Activated naive CD8-positive, alpha-beta T cell treated with anti-CD3 and anti-CD28 coated beads, Interleukin-2, amount 10 ng/mL, durations not matched to agents 7 days and 5 days (primary cell): ENCODE measurements at places on chromosomes 16 and 17. TPM values are rescaled to one million over a fixed set of nuclear protein-coding genes. Genes with fewer than 3 reads are reported as not detected.
A peak's percentile ranks its signal among the peaks of the same experiment; 100 is the strongest.

- no peak for DNase-seq
- H3K4me3 ChIP-seq: no peak overlapping the region
- no peaks in the 10 kb centered on the region for H3K27me3 ChIP-seq
These were observed 336.2 kb upstream of the PMFBP1 start for GRCh38 chr16:72508191-72508590.

Gene CRK
- 19.5 TPM for total RNA-seq

Gene CACNA1H
- total RNA-seq: 2.9 TPM

- DNase-seq: peak; percentile 62
- H3K27ac ChIP-seq: no peak overlapping the region
- H3K4me1 ChIP-seq: peaks cover 3% of the 10 kb centered on the region
- H3K4me3 ChIP-seq: no peak overlapping the region
- H3K27me3 ChIP-seq: peaks cover 18% of the 10 kb centered on the region
These were observed 16.6 kb downstream of the COPRS start for GRCh38 chr17:31842195-31843069.

Gene PITPNM3
- 0.64 TPM for total RNA-seq

Gene C16orf54
- 84.2 TPM for total RNA-seq

Gene TBC1D3K
- not detected for total RNA-seq

Gene SDR42E2
- total RNA-seq: 0.23 TPM

DNA sequence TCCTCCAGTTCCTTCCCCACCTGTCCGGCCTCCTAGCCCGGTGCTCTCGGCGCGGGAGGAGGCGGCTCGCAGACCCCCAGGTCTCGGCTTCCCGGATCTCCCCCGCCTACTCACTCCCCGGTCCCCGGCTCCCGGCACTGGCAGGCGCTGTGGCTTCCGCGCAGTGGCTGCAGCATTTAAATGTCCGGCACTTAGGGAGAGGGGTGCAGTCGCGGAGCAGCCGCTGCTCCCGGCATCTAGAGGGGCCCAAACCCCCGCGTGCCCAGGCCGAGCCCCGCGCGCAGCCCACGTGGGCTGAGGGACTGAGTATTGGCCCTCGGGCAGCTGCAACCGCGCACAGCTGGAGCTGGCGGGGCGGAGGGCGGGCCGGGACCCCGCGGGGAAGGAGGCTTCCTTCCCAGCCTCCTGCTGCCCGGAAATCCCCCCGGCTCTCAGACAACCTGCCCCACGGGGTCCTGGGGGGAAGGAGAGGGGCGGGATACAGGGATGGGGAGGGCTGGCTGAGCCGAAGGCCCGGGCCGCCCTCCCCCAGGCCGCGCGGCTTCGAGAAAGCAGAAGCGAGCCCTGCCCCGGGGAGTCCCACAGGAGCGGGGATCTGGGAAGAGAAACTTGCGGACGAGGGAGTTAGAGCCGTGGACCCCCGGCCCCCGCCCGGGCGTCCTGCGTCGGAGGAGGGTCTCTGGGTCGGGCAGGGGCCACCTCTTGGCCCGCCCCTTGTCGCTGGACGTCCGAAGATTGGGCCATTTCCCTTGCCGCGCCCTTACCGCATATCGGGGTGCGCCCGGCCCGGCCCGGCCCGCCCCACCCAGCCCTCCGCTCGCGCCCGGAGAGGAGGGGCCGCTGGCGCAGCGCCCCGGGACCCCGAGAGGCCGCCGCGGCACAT lies at the start of gene MMP25:
Gene MMP25, plus strand, starts transcription at position 804 of the 883 bp plus-strand sequence. CDS start 357 bp downstream, outside the sequence.
- DNase-seq: peak; percentile 67
- peak within 1 kb of the TSS; percentile 90 for H3K4me3 ChIP-seq
- peak within 1 kb of the TSS; percentile 83 for H3K27ac ChIP-seq
- peaks cover 29% of the 10 kb centered on the region for H3K4me1 ChIP-seq

DNA sequence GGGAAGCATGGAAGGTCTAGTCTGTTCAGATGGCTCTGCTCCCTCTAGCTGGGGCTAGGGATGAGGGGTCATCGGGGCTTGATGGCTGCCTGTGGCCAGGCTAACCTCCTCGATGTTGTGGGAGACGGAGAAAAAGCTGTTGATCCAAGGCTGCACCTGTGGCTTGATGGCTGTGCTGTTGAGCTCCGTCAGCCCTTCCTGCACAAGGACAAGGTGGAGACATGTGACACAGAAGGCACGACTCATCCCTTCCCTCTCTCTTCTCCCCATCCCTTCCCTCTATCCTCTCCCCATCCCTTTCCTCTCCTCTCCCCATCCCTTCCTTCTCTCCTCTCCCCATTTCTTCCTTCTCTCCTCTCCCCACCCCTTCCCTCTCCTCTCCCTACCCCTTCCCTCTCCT lies 28.2 kb downstream of the FCSK start:
- H3K36me3 ChIP-seq: peaks cover 10% of the 10 kb centered on the region
- no peaks in the 10 kb centered on the region for H3K27me3 ChIP-seq
- H3K27ac ChIP-seq: no peak overlapping the region
- no peak for DNase-seq
- no peak overlapping the region for H3K4me3 ChIP-seq
- peaks cover 5% of the 10 kb centered on the region for H3K4me1 ChIP-seq

DNA sequence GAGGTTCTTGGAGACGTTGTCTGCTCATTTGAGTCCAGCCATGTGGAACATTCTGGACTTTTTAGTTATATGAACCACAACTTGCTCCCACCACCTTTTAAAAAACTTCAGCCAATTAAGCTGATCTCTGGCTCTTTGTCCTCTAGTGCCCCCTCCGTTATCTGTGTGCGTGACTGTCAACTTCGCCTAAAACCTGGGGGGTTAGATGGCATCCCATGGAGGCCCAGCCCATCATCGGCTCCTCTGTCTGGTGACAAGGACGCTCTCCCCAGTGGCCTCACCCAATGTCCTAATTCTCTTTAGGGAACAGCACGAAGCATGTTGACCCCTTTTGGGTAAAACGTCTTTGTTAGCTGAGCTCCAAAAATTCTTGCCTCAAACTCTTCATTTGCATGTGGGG lies 341.0 kb upstream of the TNRC6C start:
- H3K4me1 ChIP-seq: peaks cover 17% of the 10 kb centered on the region
- peak overlapping the region; percentile 82 for H3K27ac ChIP-seq
- no peak for DNase-seq
- H3K4me3 ChIP-seq: no peak overlapping the region
- H3K27me3 ChIP-seq: peaks cover 3% of the 10 kb centered on the region

DNA sequence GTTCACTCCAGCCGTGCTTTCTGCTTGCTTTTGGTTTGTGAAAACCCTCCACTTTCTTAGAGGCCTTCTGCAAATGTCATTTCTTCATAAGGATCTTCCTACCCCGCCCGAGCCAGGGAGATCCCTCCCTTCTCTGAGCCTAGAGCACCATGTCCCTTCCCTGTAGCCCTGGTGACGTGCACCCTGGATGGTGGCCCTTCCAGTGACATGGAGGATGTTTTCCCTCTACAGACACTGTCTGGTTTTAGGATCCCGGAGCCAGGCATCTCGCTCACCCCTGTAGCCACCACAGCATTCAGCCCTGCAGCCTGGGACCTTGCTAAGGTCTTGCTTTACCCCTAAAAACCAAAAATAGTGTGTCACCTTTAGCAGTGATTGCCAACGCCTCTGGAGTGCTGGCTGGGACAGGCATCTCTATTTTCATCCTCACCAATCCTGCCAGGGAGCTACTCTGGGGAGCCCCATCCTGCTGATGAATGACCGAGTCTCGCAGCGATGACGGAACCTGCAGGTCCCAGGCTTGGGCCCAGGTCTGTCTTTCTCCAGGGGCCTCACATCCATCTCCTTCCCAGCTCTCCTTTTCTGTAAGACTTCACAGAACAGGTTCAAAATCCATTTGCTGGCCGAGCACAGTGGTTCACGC lies 394.1 kb upstream of the TNRC6C start:
- H3K36me3 ChIP-seq: no peaks in the 10 kb centered on the region
- no peak for DNase-seq
- peaks cover 29% of the 10 kb centered on the region for H3K27me3 ChIP-seq
- H3K4me1 ChIP-seq: peaks cover 2% of the 10 kb centered on the region
